NCI-H2081 (cell line): ENCODE measurements at places on chromosomes 6 and 20.

GRCh38 chr6:47235964-47236760 lies 73.5 kb downstream of the TNFRSF21 start:
- DNase-seq = peak; percentile 57

- peak; percentile 43 for DNase-seq
Measured at GRCh38 chr6:36839749-36840431, 646 bp upstream of the CPNE5 start.

DNA sequence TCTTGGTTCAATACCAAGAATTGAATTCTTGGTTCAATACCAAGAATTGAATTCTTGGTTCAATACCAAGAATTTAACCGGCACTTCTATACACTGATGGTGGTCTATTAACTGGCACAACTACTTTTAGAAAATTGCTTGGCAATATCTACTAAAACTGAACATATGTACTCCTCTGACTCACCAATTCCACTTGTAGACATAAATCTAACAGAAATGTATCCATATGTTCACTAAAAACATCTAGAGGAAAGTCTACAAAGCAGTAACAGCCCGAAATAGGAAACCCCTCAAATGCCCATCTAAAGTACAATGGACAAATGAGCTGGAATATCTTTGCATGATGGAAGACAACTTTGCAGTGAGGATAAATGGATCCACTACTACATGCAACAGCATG lies 71.9 kb downstream of the KIF16B start:
- DNase-seq = no peak

DNA sequence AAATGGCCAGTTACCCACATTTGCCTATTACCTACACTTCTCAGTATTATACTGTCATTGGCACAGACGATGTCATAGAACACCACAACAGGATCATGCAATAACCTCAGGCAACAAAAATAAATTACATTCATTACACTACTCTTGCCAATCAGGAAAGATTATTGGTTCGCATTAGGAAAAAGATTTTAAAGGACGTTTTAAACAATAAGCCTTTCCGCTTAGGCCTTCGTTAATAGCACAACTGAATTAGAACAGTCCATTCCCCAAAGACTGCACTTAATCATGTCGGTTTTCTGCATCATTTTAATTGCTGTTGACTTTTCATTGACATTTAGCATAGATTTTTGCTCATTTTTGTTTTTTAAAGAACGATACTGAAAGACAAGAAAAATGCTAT lies 912 bp upstream of the SENP6 start:
- no peak for DNase-seq

DNA sequence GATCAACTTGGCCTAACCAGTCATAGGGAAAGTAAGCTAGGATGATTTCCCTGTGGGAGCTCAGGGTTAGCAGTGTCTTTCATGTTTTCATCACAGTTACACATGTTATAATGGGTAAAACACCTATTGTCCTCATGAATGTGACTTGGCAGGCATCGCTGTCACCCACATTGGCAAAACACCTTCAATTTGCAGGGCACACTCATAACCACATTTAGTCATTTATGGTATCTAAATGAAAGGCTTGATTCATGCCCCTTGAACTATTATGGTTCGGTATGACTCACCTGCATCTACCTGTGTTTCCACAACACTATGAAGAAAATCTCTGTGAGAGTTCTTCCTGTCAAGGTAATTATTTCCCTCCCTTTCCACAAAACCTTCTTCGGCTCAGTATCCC lies 49.2 kb downstream of the FRK start:
- peak; percentile 20 for DNase-seq

GRCh38 chr6:8079126-8079525 lies 14.9 kb upstream of the BLOC1S5 start:
- no peak for DNase-seq

DNA sequence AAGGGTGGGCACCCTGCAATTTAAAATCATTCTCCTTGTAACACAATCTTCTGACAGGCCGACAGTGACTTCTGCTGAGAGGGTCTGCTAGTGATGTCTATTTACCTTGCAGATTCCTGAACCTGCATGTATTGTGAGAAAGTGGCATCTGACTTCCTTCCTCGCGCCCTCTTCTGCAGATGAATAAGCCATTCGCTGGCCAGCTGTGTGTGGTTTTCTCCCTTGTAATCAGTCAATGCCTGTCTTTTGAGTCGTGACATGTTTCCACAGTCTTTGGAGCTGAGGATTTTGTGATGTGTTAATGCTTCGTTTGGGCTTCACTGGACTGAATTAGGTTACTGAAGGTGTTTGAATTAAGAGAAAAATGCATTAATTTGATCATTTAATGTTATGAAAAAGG lies 125.3 kb downstream of the GRM1 start:
- no peak for DNase-seq

- no peak for DNase-seq
Measured at GRCh38 chr6:112253498-112253840, 898 bp downstream of the LAMA4 start.
